ENCODE measurements at places on chromosomes 3 and 15.
A peak's percentile ranks its signal among the peaks of the same experiment; 100 is the strongest.

- peak; percentile 78 for DNase-seq
Measured at GRCh38 chr3:44198284-44199269, 43.1 kb upstream of the TOPAZ1 start.

- no peak for DNase-seq
Measured at GRCh38 chr3:15368561-15369135, 36.3 kb upstream of the SH3BP5 start.

DNA sequence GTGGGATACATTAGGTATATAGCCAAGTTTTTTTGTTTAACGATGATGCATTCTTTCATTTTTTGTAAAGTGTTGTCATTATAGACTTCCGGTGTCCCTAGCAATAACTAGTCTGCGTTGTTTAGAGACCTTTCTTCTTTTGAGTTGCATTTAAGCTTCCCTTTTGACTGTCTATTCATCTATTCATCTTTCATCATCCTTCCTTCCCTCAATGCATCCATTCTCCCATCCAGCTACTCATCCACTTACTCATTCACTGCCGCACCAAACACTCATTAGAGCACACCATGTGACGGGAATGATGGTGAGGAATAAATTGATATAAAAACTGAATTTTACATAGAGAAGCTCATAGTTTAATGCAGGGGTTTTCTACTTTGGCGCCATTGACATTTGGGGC lies 32.9 kb downstream of the OR4F15 start:
- DNase-seq: no peak

DNA sequence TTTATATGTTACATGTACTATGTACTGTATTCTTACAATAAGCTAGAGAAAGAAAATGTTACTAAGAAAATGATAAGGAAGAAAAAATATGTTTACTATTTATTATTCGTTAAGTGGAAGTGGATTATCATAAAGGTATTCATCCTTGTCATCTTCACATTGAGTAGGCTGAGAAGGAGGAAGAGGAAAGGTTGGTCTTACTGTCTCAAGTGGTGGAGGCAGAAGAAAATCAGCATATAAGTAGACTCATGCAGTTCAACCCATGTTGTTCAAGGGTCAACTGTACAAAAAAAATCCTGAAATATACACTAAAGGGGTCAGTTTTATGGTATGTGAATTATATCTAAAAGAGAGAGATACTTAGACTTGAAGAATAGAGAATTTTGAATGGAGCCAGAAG lies 5.7 kb downstream of the HMG20A start:
- DNase-seq: no peak

GRCh38 chr3:102081572-102082289 lies 232.4 kb downstream of the NFKBIZ start:
- peak; percentile 6 for DNase-seq

GRCh38 chr3:21839592-21839991 lies 88.6 kb upstream of the ZNF385D start:
- peak; percentile 77 for DNase-seq

GRCh38 chr3:38039899-38040261 lies 872 bp downstream of the DLEC1 start:
- peak; percentile 38 for DNase-seq

- DNase-seq: peak; percentile 10
Measured at GRCh38 chr15:50182219-50183013, 420 bp downstream of the SLC27A2 start.

GRCh38 chr3:24373198-24373959 lies 121.3 kb downstream of the THRB start:
- no peak for DNase-seq
